ENCODE measurements at places on chromosomes 2 and 18. TPM values are rescaled to one million over a fixed set of nuclear protein-coding genes. Genes with fewer than 3 reads are reported as not detected.

CFAP65 gene
- not detected for total RNA-seq

OR6B2 gene
- total RNA-seq = not detected

LOXL3 gene
- total RNA-seq = 8.1 TPM

RAB3GAP1 gene
- 47.8 TPM for total RNA-seq

REG1B gene
- total RNA-seq = not detected

UCN gene
- 2.8 TPM for total RNA-seq

CHRND gene
- total RNA-seq = not detected

HOXD13 gene
- not detected for total RNA-seq

HJURP gene
- total RNA-seq = 1.2 TPM

- DNase-seq = no peak
These were observed 31.6 kb upstream of the GPR155 start for GRCh38 chr2:174518395-174518794.

GRCh38 chr18:45671321-45671720, 52.7 kb upstream of the SLC14A1 start:
- no peak for DNase-seq

DNA sequence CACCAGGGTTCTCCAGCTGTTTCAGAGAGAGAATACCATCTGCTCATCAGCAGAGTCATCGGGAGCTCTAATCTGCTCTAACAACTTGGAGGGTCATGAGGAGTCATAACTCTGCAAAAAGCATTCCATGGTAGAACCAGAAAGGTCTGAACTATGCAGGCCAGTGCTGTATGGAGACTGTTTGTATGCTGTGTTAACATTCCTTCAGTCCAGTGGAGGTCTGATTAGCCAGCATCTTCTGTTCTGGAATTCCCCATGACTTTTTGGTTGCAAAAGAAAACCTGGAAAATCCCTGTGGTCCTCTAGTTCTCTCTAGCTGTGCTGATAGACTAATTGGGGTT, 9.4 kb upstream of the ITGB6 start:
- no peak for DNase-seq

- no peak for DNase-seq
These were observed 72.4 kb upstream of the TNP1 start for GRCh38 chr2:216932113-216932862.

- no peak for DNase-seq
These were observed 56.1 kb upstream of the SMAD7 start for GRCh38 chr18:49006641-49007454.

- DNase-seq = no peak
These were observed 328 bp upstream of the PASK start for GRCh38 chr2:241149675-241149924.

GRCh38 chr2:197147942-197148341, 162.6 kb downstream of the ANKRD44 start:
- no peak for DNase-seq

DNA sequence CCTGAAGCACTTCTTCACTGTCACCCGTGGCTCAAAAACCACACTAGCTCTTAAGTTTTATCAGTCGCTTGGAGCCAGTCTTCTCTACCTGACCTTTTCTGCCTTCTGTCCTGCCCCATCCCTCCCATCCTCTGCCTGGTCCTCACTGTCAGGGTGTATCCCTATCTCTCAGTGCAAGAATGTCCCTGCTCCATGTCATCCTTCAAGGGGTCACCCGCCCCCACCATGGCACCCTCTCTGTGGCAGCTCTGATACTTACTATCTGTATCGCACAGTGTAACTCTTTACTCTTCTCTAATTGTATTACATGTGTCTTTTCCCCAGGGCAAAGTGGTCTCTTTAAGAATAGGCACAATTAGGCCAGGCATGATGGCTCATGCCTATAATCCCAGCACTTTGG, 4.4 kb downstream of the VAMP5 start:
- DNase-seq = no peak

DNA sequence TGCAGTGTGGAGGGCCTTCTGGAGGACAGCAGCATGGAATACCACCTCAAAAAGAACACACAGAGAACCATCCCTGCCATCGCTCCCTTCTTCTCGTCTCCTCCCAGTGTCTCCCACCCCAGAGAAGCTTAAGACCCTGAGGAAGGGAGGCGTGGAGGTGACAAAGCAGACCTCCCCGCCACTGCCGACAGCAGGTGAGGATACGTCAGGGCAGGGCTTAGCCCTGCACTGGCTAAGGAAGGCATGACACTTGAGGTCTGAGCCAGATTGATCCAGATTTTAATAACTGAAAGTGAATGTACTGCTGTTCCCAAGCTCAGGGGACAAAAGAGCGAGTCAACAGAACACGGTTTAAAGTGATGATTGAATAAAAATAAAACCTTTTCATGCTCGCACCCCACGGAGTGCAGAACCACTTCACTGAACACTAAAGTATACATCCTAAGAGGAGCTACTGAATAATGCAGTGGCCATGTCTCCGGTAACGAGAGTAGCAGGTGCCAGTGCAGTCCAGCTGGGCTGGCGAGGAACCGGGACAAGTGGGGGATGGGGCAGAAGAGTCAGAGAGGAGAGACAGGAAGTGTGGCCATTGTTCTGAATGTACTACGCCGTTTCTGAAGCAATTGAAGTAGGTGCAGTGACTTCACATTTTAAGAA, 391.0 kb downstream of the CDH2 start:
- DNase-seq = peak; percentile 64

DNA sequence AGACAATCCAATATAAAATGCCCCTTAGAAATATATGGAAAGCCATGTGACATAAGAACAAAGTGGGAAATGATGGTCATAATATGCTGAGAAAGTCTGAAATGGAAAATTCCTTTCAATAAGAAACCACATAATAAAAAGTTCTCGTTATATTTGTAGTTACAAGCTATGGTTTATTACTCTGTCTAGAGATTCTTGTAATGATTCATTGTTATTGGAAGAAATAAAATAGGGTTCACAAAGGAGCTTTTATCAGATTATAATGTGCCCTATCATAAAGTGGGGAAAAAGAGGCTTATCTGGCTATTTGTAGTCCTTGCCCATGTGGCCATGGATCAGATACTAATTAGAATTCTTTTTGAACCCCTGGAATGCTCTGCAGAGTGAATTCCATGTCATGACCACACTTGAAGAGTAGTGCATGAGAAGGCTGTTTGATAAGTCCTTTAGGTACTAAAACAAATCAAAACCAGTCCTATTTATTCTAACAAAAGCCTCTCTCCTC, 420.7 kb upstream of the NRP2 start:
- no peak for DNase-seq

GRCh38 chr18:56276466-56276865, 361.9 kb downstream of the TXNL1 start:
- no peak for DNase-seq

DNA sequence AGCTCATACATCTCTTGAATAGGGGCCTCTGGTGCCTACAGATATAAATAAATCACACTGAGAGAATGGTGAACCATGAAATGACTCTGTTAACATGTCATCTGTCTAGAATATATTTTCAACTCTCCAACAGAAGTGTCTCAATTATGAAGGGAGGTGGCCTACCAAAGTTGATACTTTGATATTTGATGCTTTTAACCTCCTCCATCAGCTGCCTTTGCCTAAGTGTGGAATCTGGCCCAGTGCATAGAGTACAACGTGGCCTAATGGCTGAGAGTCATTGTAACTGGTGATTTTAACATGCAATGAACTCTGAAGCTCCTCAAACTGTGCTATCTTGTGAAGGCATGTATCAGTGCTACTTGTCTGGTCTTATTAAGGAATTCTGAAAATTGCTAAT, 93.4 kb downstream of the MYO3B start:
- no peak for DNase-seq

- DNase-seq = no peak
These were observed 257.6 kb upstream of the RAB6C start for GRCh38 chr2:129721846-129722245.

GRCh38 chr2:160719116-160719515, 225.5 kb upstream of the RBMS1 start:
- no peak for DNase-seq

DNA sequence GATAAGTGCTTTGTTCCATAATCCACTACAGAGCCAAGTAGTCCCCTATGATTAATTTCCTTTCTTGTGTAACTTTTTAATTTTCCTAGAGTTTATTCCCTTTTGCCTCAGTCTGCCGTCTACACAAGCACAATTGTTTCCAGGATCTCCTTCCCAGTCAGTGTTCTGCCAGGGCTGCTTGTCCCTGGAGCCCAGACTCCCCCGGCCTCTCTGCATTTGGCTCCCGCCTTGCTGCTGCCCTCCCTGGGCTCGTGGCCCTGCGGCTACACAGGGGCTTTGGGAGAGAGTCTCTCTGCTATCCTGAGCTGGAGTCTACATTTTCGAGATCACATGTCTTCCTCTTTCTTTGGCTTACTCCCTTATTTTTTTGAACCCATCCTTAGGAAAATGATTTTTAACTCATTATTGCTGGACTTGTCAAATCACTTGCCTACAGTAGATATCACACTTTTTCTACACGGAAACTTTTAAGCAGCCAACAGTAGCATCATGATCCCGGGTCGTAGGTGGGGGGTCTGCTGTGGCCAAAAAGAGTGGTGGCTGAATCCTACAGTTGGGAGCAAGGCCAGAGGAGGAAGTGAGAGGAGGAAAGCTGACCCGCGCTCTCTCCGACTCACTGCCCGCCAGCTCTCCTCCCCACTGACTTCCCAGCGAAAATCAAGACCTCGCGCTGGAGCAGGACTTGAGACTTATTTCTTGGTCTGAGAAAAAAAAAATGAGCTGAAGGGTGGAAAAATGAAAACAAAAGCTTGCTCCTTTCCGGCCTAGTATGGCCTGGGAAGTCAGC, 9.4 kb downstream of the FBLN7 start:
- peak; percentile 35 for DNase-seq

- DNase-seq = peak; percentile 44
These were observed 274.4 kb upstream of the HDAC4 start for GRCh38 chr2:239674981-239675825.

GRCh38 chr2:144522897-144523595, 3.1 kb upstream of the ZEB2 start:
- DNase-seq = no peak

DNA sequence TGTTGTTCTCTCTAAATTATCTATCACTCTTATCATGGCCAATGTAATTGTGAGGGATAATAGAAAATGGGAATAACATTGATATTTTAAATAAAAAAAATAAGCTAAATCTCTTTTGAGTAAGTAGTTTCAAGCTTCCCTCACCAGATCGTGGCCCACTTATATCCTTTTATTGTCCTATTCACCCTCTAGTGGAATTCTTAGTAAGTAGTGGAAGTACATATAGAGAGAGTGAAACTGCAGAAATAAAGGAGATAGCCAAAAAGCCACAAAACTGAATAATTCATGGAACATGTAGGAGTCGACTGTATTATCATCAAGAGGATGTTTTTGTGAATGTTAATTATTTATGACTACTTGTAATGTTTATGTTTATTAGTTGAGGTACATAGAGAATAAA, 66.1 kb upstream of the DTNA start:
- DNase-seq = no peak

DNA sequence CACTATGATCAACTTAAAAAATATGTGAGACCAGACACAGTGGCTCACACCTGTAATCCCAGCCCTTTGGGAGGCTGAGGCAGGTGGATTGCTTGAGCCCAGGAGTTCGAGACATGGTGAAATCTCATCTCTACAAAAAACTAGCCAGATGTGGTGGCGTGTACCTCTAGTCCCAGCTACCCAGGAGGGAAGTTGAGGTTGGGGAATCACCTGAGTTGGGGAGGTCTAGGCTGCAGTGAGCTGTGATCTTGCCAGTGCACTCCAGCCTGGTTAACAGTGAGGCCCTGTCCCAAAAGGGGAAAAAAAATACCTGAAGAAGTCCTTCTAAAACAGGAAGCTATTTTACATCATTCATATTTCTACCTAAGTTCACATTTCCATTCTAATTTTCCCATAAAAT, 144.0 kb downstream of the EML6 start:
- no peak for DNase-seq

DNA sequence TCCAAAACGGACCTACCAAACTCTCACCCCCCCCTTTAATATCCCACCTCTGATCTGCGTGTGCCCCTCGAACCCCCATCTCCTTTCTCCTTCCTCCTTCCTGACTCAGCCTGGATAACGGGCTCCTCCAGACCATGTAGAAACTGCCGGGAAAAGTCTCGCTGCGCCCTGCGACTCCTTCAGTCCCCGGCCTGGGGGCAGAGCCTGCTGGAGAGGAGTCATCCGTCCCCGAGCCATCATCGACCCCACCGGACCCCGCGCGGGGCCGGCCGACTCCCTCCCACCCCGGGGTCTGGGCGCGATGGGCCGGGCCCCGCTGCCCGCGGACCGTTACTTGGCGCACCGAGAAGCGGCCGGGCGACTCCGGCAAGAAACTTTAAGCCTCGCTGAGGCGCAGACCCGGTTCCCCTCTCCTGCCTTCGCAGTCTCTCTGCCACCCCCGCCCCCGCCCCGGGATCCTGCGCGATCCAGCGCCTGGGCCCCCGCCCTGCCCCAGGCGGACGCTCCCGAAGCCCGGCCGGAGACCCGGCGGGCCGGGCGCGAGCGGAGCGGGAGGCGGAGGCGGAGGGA, 3.4 kb downstream of the ZEB2 start:
- peak; percentile 69 for DNase-seq

- no peak for DNase-seq
These were observed 75.5 kb upstream of the TAF1B start for GRCh38 chr2:9767656-9768281.

DNA sequence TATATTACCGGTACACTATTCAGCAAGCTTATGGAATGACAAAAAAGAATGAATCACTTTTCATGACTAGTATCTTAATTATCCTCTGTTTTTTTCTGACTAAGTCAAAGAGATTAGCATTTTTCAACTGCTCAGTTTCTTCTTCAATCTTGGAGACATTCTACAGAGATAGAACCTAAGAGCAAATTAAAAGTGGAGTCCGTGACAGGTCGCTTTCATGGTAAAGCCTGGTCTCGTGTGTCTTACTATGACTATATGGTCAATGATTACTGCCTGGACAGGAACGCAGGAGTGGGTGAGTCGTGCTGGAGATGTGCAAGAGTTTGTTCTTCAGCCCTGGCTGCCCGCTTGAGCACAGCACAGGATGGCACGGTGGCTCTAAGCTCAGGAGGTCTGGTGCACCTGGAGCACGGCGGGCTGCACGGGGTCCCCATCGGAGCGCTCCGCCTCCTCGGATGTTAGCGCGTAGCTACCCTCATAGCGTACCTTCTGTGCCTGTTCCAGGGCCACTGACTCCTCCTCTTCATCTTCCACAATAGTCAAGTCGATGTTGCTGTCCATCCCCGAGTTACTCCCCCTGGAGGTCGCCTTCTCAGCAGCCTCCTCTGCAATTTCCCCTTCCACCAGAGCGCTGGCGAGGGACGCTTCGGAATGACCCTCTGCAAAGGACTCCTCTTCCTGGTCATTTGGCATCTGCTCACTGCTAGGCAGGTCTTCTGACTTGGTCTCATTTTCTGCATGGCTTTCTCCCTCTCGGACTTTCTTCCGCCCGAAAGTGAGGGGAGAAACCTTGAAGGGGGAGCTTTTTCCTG, 11.1 kb downstream of the CAVIN2 start:
- no peak for DNase-seq

All from upper lobe of right lung (tissue), 1 donor.